Stimulated activated CD8-positive, alpha-beta memory T cell treated with anti-CD3 and anti-CD28 coated beads, Interleukin-4, amount 100 ng/mL, for 1 hour (primary cell): ENCODE measurements at places on chromosomes 1 and 21.

GRCh38 chr1:235883261-235883927, 16.7 kb upstream of the LYST start:
- no peak for DNase-seq

DNA sequence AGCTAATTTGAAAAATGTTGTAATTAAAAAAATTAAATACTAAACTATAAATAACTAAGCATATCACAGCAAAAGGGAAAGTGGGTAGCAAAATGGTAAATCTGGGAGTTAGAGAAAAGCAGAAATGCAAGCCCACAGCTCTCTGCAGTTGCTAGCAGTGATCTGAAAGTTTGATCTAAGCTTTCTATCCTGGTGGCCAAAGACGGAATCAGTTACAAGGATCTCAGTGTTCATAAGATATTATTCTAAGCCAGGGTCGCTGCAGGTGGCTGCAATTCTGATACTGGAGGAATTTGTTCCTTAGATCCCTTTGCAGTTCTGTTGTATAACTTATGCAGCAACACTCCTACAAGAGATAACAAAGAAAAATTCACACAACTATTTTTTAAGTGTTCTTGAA, 363.7 kb downstream of the SETD4 start:
- no peak for DNase-seq

GRCh38 chr1:203638950-203639349, 12.3 kb downstream of the ATP2B4 start:
- DNase-seq = no peak

DNA sequence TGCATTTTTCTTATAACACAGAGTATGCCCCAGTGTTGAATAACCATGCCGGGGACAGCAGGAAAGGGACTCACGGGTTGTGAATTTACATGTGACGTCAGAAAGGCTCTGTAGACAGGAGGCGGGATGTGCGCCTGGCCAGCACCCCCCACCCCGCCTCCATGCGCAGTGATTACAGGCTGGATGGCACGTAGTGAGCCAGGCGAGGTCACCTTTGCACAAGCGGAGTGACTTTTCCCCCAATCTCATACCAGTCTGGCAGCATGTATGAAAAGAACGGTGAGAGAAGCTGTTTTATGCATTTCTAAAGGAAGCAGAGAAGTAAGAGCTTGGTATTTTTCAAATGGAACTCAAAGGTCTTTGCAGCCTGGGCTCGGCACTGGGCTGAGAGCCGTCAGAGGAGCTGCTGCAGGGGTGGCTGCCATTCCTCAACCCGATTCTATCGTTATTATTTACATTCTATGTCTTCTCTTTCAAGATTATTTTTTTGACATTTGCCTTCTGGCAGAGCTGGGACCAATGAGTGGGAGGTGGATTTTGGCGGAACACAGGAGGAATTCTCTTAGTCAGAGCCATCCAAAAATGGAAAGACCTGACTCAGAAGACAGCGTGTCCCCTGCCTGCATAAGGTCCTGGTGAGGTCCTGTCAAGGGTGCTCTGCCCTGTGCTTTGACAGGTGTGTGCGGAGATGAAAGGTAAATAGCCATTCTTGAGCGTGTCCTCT, 115.6 kb upstream of the SLC45A1 start:
- no peak for DNase-seq

DNA sequence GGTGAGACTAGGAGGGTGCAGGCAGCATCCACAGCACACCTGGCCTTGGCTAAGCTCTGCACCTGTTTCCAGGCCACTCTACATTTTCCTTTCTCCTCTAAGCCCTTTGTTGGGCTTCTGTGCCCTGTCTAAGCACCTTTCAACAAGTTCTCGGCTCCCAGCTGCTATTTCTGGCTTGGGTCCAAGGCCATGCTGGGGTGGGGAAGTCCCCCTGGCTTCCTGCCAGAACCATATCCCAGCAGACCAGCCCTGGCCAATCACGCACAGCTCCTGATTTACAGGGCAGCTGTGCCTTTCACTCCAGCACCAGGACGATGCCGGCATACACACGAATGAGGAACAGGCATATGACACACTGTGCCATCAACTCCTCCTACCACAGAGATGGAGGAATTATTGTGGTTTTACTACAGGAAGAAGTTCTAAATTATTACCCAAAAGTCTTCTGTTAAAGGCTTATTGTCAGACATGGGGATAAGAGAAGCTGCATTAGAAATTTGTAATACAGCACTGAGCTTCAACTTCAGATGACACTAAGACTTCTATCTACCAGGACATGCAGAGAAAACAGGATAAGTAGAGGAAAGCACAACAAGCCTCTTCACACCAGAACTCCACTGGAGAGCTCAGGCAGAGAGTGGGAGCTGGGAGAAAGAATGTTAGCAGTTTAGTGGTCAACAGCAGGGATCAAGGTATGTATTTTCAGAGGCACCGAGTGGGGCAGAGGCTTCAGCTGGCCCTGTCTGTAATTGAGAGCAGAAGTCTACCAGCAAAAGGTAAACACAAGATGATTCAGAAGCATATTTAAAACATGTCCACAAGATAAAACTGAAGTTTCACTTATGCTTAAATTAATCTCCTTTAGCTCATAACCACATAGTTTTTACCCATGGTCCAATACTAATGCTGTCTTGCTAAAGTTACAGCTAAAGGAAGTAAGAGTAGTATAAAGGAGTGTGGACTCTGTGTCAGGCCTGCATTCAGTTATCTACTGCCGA, 37.4 kb downstream of the TRIT1 start:
- DNase-seq = peak; percentile 27

- DNase-seq = no peak
These were observed 163.6 kb downstream of the RERE start for GRCh38 chr1:8653878-8654277.

GRCh38 chr1:236663934-236664333, 22.4 kb upstream of the ACTN2 start:
- no peak for DNase-seq

- DNase-seq = no peak
These were observed 836 bp downstream of the OLFML3 start for GRCh38 chr1:113980110-113980509.

DNA sequence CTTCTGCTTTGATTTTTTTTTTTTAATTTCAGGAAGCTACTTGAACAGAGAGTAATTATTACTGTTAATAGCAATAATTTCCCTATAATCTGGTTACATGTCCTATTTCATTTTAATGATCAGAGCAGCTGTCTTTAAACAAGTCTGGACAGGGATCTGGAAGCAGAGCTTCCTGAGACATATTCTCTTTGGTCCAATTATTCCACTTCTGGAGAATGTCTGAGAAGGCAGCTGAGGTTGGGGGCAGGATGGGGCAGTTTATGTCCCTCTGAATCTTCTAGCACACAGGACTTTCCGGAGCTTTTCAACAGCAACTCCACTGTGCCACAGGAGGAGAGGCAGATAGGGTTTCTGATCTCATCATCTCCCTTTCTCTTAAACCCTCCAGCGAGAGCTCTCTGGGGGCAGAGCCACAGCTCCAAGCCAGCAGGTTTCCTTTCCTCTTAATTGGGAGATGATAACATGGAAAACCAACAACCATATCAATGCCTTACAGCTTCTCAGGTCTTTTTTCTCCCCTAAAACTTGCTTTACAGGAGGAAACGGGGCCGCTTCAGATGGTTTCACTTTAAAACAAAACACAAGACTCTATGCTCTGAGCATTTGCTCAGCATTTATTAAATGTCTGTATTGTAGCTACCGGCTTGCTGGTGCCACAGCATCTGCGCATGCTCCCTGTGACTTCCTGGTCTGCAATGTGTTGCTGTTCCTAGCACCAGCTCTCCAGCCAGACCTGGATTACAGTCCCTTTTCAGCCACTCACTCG, 425.7 kb upstream of the USP24 start:
- no peak for DNase-seq

GRCh38 chr1:225603538-225604354, 49.2 kb downstream of the ENAH start:
- no peak for DNase-seq

DNA sequence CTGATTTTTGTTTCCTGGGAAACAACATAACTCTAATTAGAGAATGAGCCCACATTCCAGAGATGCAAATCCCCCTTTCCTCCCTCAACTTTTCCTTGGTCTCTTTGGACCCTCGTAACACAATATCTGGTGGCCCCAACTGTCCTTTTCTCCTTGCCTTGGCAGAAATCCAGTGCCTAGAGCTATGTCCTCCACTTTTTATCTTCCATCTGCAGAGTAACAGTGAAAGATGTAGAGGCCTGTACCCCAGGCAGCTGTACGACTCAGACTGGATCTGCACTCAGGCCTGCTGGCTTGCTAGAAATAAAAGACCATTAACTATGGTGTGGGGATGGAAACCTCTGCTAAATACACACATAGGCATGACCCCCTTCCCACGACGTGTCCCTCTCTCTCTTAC, 72.0 kb downstream of the WARS2 start:
- no peak for DNase-seq

- no peak for DNase-seq
These were observed 10.3 kb downstream of the PMVK start for GRCh38 chr1:154926201-154926600.

GRCh38 chr1:167220537-167221125, at the start of gene POU2F1:
Gene POU2F1, plus strand, starts transcription at chr1:167220886. Its CDS starts 12 bp downstream, at chr1:167220898.
- peak; percentile 96 for DNase-seq

DNA sequence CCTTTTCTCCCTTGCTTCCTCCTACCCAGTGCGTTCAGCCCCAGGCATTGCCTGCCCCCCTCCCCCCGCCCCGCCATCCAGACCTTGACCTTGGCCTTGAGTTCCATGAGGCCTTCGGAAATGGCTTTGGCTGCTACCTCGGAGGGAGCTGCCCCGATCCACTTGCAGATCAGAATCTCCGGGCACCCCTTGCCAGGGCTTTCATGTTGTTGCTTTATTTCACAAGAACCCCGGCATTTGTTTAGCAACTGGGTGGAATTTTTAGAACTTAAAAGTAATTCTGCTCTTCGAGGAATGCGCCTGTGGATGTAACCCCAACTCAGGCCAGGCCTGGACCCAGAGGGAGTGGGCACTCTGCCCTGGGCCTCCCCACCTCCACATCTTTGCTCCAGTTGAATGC, 154.1 kb upstream of the TMEM51 start:
- no peak for DNase-seq

GRCh38 chr1:219000631-219001030, 173.0 kb upstream of the LYPLAL1 start:
- DNase-seq = no peak

GRCh38 chr1:167043752-167044488, 46.3 kb downstream of the GPA33 start:
- DNase-seq = no peak

DNA sequence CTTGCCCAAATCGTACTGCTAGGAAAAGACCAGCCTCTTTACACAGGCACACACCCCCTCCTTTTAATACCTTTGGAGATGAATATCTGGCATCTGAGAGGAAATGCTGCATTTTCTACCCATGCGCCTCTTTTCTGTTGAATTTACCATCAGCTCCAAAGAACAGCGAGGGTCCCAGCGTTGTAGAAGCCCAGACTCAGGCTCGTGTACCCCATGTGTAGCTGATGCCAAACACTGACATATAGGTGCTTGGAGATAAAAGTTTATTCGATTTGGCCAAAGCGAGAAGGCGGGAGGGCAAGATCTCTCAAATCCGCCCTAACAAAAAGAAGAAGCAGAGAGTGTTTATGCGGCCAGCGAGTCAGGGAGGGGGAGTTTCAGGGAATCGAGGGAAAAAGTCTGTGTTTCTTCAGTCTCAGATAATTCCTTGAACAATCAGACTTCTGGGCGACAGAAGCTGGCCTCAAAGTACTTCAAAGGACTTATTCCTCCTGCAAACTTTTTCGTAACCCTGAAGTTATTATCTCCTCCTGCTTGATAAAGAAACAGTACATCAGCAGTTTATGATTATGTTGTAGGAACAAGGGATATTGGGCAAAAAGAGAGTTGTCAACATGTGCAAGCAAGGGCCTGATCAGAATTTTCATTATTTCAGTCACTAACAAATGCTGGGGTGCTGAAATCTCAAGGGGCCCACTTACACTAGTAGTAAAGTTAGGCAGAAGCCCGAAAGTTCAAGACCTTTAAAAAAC, 642 bp upstream of the CREG1 start:
- no peak for DNase-seq

GRCh38 chr1:215665215-215665614, 98.1 kb downstream of the KCTD3 start:
- DNase-seq = no peak

DNA sequence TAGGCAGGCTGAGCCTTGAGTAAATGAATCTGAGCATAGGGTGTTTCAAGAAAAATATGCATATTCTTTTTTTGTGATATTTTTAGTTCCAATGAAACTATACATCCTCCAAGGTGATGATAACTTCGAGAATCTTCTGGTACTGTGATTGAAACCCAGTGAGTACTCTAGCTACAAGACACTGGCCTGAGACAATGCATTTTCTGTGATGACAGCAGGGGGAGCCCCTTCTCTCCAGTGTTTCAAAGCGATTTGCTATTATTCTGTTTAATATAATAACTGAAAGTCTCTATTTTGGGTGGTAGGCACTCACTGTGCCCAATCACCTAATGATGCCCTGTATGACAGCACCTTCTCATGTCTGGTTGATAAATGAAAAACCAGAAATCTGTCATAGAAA, 12.1 kb downstream of the IRF2BP2 start:
- DNase-seq = no peak

DNA sequence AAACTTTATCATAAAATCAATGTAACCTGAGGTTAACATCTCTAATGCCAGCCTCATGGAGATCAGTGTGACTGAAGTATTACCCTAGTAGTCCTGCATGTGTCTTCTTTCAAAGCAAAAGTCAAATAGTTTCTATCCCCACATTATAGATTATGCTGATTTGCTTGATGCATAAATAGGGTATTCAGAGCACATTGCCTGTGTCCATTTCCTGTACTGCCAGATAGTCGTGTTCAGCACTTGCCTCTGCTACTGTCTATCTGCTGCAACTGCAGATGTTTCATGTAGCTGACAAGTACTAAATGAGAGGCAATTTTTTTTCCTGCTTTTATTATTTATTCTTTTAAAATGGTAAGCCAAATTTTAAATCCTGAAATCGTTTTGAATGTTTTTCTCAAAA, 348.7 kb downstream of the CHRM3 start:
- DNase-seq = no peak
